ENCODE measurements at places on chromosomes 7 and 10.

DNA sequence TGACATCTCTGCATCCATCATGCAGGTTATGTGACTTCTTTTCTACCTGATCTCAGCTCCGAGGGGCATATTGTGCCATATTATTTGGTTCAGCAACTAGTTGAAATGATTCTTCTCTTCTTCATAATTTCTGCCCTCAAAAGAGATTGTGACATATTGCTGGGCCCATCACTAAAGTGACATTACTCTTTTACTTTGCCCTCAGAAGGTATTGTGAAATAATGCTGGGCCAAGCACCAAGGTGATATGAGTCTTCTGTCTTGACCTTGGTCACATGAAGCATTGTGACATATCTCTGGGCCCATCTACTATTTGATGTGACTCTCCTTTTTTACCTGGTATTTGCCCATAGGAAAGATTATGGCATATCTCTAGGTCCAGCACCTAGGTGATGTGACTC, 33.9 kb upstream of the ZNF107 start:
- DNase-seq: no peak

GRCh38 chr7:42236266-42236975, 588 bp downstream of the GLI3 start:
- DNase-seq: no peak

DNA sequence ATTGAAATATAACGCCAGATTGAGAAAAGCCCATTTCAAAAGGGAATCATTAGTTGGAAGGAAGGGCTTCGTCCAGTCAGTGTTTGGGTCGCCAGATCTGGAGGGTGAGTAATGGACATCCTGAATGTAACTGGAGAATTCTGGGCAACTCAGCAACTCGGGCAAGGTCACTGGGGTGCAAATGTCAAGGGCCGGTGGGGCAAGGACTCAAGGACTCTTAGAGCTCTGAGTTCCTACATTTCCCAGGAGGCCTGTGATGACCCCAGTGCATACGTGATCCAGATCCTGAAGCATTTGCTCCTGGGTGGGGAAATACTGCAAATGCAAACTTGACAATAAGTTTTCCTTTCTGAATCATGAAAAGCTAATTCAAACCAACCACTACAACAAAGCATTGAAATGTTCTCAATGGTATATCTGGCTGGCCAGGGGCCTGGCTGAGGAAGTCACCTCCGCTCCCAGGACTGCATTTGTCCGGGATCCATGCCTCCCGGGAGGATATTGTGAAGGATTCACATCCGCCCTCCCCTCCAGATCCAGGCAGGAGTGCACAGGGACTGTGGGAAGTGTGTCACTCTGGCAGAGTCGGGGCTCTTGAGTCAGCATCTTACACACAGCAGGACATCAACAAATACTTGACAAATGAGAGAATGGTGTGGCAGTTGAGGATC, 164.0 kb downstream of the FANK1 start:
- DNase-seq: no peak

DNA sequence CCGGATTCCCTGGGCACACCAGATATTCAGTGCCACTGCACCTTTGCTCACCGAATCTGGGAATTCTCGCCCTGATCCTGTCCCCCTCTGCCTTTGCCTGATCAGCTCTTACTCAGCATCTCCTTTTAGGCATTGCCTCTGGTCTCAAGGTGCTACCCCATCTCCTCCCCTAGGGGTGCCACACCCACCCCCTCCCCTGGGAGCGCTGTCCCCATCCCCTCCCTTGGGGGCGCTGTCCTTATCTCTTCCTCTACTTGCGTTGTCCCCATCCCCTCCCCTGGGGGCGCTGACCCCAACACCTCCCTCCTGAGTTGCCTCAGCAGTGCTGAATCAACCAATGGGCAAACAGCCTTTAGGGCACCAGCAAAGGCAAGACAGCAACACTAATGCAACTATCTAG, 686.9 kb upstream of the FOXK1 start:
- no peak for DNase-seq

Data from GM10248 (cell line).